Effector CD8-positive, alpha-beta T cell (primary cell): ENCODE measurements at places on chromosomes 7 and 10.

GRCh38 chr10:102583435-102584417 is 60.6 kb upstream of the TRIM8 start:
- peak; percentile 64 for DNase-seq

DNA sequence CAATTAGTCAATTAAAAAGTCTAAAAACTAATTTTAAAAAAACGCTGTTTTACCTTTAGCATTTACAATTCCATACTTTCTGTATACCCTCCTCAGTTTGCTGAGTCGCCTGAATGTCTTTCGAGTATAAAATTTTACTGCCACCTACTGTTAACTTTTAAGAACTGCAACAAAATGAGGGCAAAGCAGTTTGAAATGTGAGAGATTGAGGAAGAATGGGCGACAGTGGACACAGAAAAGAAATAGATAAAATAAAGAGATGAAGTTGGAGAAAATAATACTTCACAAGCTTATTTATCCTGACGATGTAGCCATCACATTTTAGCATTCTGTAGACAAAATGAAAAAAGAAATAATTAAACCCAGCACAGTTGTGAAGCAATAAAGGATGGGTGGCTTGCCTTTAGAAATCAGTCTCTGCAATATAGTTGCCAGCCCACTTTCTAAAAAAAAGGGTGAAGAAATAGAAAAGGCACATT is 110.8 kb upstream of the PTN start:
- no peak for DNase-seq

DNA sequence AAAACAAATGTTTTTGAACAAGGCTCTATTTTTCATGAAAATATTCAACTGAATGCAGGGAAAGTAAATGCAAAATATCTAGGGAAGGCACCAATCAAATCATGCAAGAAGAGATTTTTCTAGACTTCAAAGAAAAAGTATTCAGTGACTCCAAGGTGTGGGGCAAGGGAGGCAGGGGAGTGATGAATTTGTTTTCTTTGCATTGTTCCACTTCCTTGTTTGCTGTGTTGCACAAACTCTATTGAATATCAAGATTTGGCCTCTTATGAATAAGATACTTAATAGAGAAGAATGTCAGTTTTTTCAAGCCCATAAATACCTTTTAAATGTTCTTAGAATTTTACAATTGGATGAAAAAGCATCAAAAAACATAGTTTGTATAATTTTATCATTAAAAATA is 26.4 kb downstream of the STEAP1 start:
- DNase-seq, result no peak

GRCh38 chr10:107206833-107207232 is 42.3 kb upstream of the SORCS1 start:
- no peak for DNase-seq

DNA sequence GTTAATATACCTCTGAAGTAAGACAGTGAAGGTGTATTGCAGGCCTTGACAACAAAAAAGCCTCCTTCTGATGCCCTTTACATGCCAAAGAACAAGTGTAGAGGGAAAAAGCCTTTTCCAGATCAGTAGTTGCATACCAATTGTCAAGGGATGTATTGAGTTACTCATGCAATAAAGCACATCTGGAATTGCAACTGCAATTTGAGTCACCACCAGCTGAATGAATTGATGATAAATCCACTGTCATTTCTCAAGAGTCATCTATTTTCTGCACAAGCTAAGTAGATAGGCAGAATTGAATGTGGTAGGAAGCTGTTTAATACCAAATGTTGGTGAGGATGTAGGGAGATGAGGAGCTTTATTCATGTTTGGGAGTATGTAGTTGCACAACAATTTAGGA is 325.9 kb upstream of the SMIM30 start:
- no peak for DNase-seq

GRCh38 chr7:711093-711921 is 15.2 kb upstream of the DNAAF5 start:
- no peak for DNase-seq

DNA sequence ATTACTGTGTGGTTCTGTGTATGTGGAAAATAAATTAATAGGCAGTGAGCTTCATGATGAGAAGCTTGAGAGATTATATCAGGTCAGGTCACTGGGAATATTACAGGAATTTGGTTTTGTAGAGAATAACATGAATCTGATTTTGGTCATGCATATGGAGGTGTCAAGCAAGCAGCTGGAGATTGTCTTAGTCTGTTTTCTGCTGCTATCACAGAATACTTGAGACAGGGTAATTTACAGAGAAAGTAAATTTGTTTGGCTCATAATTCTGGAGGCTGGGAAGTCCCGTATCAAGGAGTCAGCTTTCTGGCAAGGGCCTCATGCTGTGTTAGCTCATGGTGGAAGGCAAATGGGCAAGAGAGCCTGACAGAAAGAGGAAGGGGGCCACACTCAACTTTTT is 120.7 kb upstream of the FAM3C start:
- DNase-seq, result no peak

DNA sequence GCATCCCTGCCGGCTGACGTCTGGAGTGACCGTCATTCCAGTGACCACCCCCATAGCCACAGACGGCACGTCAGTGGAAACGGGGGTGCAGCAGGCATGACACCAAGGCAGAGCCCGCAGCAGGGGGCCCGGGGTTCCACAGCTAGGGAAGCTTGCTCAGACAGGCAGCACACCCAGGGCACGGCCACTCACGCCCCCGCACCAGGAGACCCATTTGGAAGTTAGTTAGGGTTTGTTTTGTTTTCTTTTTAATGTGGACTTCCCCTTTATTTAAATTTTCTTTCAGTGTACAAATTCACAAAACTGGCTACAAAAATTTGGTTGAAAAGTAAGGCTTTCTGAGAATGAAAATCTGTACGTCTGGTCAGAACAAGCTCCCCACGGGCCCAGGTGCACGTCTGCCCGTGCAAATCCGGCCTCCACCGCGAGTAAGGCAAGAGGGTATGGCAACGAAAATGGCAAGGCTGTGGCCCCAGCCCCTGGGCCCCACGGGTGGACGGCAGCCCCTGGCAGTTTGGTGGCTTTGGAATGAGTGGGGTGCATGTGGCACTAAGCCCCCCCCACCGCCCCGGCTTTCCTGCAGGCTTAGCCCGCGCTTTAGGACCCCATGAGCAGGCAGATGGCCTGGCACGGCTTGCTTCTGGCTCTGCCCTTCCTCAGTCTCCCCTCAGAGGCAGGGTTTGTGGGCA is 124.2 kb downstream of the FAM53B start:
- no peak for DNase-seq

GRCh38 chr7:118657391-118658005 is 433.0 kb downstream of the ANKRD7 start:
- no peak for DNase-seq

- DNase-seq, result no peak
Measured at GRCh38 chr10:123562387-123562786, 103.8 kb upstream of the GPR26 start.

GRCh38 chr7:108525327-108525984 is 479 bp downstream of the PNPLA8 start:
- DNase-seq, result no peak

GRCh38 chr10:42637648-42638054 is 719 bp downstream of the ZNF33B start:
- no peak for DNase-seq

DNA sequence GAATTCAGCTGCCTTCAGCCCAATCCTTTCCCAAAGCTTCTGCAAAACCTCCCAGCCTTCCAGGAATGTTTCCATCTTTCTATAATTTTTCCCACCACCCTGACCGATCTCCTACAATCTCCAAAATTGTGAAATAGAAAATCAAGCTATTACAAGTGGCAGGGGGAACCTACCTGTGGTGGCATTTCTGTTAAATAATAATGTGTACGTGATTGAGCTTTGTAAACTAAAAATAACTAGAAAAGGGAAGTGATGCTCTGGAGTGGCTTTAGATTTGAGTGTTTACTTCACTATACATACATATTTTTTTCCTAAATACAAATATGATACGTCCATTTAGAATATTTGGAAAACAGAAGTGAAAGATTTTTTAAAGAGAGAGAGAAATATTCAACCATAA is 593.6 kb downstream of the GRM8 start:
- DNase-seq, result no peak

GRCh38 chr7:8389593-8390261 is 43.7 kb upstream of the NXPH1 start:
- DNase-seq, result no peak

DNA sequence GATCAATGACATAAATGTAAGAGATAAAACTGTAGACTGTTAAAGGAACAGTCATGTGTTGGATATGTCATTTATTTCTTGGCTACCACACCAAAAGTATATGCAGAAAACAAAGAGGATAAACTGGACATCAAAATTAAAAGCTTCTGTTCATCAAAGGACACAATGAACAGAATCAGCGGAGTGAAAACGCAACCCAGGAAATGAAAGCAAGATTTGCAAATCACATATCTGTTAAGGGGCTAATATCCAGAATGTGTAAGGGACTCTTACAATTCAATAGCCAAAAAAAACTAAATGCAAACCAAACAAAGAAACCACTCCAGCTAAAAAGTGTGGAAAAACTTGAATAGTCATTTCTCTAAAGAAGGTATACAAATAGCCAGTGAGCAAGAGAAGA is 164.3 kb downstream of the ZMYND11 start:
- DNase-seq, result no peak

GRCh38 chr10:23968301-23968700 is 240.6 kb upstream of the KIAA1217 start:
- no peak for DNase-seq

- no peak for DNase-seq
Measured at GRCh38 chr10:120480065-120480600, 23.1 kb downstream of the PLPP4 start.

DNA sequence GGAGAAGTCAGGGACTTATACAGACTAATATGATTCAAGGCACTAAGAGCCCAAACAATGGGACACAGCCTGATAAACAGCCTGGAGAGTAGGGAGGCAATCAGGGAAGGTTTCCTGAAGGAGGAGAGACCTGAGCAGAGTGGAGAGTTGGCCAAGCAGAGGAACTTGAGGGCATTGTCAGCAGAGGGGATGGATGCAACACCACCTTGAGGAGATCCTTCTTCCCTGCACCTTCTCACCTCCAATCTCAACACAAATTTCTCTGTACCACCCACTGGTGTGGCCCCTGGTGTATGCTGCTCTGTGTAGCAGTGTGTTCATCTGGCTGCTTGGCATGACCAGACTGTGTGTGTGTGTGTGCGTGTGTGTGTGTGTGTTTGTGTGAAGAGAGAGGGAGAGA is 146.2 kb downstream of the WDR11 start:
- no peak for DNase-seq

- DNase-seq, result no peak
Measured at GRCh38 chr7:883055-884021, 7.0 kb downstream of the GET4 start.

DNA sequence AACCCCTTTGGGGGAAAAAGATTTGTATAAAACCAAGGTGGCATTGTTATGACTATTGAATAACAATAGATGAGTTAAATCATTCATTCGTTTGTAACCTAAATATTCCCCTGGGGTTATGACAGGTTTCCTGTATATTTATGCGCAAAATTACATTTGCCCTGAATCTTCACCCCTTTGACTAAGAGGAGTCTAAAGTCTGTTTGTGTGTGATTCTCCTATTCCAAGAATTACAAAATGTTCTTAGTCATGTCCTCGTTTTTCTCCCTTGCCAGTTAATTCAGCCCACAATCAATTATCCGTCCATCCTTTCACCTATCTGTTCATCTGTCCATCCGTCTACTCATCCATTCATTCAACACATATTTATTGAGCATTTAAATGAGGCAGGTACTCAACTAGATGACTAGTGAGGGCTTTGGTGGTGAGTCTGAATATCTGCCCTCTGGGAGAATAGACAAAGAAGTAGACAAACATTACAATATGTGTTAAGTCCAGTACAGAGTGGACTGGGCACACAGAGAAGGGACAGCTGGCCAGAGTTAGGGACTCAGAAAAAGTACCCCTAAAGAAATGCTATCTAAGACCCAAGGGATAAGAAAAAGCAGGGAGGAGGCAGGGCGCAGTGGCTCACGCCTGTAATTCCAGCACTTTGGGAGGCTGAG is 35.6 kb upstream of the TCF7L2 start:
- no peak for DNase-seq

GRCh38 chr7:29281782-29282541 is 87.4 kb downstream of the CHN2 start:
- DNase-seq, result no peak
